ENCODE measurements at places on chromosomes 1 and 21.

GRCh38 chr1:96039910-96040309 lies 681.7 kb upstream of the PTBP2 start:
- DNase-seq = no peak

DNA sequence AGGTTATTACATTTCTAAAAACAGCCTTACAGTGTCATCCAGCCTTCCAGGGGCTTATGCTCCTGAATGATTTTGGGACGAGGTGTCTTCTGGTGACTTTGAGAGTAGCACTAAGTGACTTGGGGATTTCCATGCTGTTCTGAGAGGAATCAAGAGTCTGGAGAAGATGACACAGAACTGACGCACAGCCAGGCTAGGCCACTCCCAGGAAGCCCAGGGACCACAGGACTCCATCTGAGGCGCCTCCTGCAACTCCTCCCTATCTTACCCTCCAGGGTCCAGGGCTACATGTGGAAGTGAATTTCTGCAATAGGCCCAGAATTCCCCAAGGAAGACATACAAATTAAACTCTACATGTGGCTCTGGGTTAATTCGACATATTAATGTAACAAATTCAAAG lies 92.5 kb downstream of the SLC25A24 start:
- peak; percentile 9 for DNase-seq

DNA sequence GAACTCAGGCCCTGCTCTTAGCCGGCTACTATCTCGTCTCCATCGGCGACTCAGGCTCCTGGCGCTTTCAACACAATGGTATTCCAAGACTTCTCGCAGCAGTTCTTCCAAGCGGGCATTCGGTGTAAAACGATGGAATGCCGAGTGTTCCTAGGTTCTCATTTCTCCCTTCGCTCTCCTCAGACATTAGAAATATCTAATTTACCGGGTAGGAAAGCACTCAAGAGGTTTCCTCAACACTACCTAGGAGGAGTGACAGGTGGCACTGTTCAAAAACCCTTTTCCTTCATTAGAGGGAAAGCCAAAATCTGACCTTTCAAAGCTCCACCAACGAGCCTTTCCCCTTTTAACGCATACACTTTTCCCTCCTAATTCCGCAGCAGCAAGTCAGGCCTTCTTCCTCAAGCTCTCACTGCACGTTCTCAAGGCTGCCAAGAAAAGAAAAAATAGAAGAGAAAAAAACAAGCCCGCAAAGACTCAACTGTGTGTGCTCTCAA lies 601 bp downstream of the UBE2G2 start:
- no peak for DNase-seq

GRCh38 chr1:84773195-84773594 lies 82.9 kb upstream of the SSX2IP start:
- DNase-seq = no peak

DNA sequence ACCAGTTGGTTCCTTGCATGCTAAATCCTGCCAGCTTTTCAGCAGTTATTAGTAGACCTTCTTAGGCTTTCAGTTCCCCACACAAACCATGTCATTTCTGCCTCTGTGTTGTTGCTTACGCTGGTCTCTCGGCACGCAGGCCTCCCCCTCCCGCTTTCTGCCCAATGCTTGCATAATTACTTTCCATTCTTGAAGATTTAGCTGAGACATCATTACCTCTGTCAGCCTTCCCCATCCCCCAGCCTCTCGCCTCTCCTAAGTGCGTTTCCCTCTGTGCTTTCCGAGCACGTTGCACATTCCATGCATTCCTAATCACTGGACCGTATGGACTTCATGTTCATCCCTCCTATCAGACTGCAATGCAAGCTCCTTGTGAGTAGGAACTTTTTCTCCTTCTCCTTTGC lies 26.8 kb downstream of the TSHB start:
- DNase-seq = no peak

DNA sequence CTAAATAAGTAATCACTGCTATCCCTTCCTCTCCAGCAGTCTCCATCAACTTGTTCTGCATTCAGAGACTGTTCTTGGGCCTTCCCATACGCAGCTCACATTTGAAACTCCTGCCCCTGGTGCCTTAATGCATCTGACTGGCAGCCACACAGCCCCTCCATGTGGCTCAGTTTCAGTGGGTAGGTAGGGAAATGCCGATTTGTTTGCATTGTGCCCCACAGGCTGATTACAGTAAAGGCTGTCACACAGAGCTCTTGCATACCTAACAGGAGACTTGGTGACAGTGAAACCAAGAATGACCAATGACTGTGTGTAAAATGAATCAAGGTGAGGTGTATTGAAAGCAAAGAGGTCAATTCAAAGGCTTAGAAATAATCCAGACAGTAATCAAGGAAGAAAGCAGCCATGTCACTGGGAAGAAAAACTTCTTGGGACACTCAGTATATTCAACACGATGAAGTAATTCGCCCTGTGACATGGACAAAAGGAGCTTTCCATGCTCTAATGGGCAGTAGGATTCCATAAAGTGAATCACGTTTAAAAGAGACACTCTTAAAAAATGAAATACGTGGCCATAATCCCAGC lies 12.7 kb upstream of the B3GALNT2 start:
- DNase-seq = no peak

GRCh38 chr21:32245971-32246370 lies 32.9 kb downstream of the MIS18A start:
- no peak for DNase-seq

Data from activated CD4-positive, alpha-beta T cell treated with anti-CD3 and anti-CD28 coated beads, Interleukin-2, amount 50 U/mL, for 1 hour (primary cell).